ENCODE measurements at places on chromosomes 3 and 15.

DNA sequence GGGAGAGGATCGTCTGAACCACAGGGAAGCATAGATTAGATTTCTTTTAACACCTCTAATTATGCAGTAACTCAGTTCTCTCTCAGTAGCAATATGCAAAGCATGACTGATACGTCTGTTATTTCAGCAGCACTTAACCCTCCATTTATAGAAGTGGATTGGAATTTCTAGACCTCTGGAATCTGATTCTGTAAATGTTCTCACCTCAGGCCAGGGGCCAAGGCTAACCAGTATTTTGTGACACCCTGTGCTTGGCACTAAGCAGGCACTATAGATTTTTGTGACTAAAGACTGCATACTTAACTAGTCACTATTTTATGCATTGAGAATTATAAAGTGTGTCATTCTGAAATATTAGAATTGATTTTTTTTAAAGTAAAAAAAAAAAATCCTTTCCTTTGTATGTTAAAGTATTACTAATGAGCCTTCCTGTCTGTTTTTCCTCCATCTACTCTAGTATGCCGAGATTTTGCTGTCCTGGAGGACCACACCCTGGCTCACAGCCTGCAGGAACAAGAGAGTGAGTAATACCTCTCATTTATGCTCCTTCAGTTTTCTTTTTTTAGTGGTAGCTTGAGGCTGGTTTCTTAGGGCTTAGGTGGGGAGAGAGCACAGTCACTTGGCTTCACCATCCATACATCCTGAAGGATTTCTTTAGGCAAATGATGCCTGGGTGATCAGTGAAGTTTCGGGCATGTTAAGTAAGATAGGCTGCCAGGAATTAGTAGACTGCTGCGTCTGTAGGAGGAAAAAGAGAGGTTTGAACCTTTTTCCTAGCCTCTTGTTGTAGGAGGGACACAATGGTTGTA is 26.5 kb upstream of the UTS2B start:
- DNase-seq = no peak

GRCh38 chr3:112384769-112385168 is 51.8 kb downstream of the CD200 start:
- no peak for DNase-seq

DNA sequence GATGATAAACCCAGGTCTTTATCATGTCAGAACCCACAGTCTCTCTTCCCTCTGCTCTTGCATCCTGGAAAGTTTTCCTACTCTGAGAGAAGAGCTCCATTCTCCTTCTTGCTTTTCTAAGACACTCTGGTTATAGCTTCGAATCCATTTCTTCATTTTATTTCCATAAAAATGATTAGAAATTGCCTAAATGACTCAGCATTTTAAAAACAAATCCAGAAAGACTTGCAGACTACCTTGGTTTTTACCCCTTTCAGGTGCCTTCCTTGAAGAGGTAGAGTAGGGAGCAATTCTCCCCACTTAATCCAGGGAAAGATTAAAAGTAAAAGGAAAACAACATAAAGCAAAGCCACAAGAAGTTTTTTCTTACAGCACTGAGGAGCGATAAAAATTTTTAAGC is 1256.0 kb downstream of the ROBO1 start:
- no peak for DNase-seq

DNA sequence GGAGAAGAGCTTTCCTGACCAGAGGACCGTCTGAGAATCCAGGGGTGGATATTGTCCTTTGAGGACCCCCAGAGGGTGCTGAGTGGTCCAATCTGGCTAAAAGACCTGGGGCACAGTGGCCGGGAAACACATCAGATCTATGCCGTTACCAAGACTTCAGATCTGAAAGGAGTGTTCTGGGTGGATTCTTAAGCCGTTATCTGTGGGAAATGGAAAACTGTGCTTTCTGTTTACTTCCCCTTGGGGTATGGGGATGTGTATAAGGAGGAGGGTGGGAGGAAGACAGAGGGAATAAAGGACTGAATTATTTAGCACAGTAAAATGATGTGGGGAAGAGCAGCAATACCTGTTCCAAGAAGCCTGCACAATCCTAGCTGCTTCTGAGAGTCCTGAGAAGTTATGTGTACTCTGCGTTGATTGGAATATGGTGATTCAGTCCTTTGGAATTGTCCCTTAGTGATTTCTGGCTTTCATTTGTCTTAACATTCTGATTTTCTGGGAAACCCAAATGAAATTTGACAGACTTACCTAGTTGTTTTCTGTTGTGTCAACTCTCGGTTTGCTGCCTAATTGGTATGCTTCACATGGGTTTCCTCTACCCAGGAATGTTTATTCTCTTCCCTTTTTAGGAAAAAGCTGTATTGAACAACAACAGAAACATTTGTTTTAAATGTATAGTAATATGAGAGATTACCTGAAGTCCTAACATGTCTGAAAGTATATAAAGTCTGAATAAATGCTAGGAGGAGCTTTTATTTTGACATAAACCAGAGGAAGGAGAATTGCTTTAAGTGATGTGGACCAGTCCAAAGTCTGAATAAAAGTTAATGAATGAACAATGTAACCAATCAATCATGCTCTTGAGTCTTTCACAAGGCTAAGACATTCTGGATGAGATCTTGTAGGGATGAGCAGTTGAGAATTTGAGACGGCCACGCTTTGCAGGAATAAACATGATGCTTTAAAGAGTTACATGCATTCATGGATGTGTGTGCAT is 427.1 kb upstream of the C2CD4B start:
- no peak for DNase-seq

- DNase-seq = no peak
Measured at GRCh38 chr15:24898715-24899272, 56.0 kb upstream of the SNRPN start.

DNA sequence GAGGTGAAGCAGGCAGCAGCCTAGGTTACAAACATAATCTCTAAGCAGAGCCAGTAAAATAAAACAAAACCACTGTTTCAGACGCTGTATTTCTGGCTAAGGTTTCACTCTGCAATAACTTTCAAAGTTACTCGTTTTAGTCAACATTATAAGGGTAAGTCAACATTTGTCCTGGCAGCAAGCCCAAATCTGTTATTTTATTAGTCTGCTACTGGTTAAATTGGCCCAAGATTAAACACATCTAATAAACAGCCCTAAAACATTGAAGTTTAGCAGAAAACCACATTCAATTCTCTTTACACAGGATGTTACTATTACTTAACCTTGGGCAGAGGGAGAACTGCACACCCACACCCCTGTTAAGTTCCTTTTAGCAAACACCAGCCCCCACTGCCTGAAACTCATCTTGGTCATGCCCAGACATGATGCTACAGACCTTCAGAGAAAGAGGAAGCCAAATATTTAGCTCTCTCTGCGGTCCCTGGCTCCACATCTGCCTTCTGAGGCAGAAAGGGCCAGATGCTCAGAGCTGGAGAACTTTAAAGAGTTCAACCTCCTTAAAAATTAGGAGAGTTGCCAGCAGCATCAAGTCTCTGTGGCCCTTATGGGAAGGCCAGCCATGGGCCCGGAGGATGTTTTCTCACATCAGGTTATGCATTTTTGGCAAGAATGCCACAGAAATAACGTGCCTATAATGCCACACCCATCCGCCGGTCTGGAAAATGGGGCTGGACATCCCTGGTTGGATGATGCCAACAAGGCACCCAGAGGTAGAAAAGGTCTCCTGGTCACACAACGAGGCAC is 17.9 kb downstream of the ARHGEF3 start:
- DNase-seq = peak; percentile 50

DNA sequence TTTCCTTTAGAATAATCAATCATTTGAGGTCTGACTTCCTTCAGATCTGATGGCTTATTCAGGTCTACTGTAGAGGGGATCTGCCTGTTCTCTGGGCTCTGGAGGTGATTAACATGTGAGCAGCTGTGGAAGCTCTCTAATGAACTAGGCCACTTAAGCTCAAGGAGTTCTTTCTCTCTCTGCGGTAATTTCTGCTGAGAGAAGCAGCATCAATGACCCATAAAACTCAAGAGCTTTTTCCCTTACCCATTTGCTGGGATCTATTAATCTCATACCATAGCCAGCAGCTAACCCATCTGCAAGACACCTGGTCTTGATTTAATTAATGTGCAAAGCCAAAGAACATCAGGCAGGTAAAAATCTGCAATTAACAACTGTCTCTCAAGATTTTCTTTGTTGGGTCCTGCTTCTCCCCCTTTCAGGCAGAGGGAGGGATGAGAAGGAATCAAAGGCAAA is 73.2 kb upstream of the DLG1 start:
- no peak for DNase-seq
